ENCODE measurements at places on chromosomes 5 and 9.

- no peak for DNase-seq
Measured at GRCh38 chr5:72121780-72122445, 14.6 kb downstream of the MAP1B start.

- no peak for DNase-seq
Measured at GRCh38 chr9:676780-677438, 164.6 kb upstream of the DMRT1 start.

GRCh38 chr9:136438548-136439480, 831 bp downstream of the INPP5E start:
- DNase-seq, result peak; percentile 25

- DNase-seq, result no peak
Measured at GRCh38 chr9:91160599-91161464, 200.9 kb downstream of the AUH start.

DNA sequence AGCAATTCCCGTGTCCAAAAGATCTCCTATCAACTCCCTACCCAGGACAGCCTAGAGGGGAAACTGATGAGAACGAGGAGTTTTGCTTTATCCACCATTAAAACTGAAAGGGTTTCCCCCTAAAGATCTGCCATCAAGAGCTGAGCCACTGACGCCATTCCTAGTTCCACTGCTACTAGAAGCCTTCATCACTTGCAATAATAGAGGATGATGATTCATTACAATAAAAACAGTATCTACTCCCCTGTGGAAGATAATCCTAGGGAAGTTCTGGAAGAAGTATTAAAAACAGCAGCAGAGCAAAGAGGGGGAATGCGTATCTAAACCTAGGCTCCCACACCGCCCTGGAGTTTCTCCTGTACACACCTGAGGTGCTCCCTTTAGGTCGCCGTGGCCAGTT, 394.5 kb downstream of the BNC2 start:
- DNase-seq, result no peak

DNA sequence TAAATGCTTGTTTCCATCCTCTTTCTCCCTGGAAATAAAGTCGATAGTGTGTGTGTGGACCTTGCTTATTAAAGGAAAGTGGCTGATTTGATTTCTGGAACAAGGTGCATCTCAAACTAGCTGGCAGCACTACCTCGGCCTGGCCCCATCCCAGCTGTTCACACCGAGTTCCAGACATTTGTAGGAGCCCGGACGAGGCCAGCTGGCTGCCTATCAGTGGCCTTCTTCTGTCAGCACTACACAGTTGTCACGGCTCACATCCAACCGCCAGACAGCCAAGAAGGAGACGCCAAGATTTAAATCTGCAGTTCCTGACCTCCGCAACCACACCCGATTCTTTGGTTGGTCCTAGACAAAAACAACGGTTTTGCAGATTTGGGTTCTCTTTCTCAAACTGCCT, 63.6 kb downstream of the PALM2AKAP2 start:
- no peak for DNase-seq

DNA sequence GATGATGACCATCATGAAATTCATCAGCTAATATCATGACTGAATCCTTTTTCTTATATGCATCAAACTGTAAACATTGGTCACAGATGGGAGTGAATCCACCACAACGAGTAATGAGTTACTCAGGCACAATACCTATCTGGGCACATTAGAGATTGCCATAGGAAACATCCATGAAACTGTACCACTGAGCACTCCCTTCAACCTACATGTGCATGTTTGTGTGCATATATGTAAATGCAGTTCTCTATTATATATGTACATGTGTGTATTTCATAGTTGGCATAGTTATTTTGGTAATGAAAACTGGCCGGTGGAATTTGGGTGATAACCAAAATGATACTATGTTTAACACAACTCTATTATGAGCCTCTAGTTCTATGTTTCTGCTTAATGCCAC, 387.3 kb upstream of the ARRDC3 start:
- DNase-seq, result no peak

DNA sequence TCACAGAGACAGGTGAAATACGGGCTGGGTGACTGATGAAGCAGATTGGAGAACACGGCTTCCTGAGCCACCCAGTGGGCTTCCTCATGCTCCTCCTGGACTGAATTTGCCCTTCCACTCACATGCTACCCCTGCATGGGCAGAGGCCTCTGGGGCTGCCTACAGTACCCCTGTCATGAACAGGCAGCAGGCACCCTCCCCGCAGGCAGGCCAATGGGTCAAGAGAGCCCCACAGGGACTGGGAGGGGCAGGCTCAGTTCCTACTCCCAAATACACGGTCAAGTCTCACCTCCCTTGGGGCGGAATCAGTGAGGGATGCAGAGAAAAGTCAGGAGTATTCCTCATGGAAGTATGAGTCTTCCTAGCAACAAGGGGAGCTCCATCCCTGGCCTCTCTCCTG, 48.6 kb upstream of the ZBTB43 start:
- DNase-seq, result no peak

GRCh38 chr5:133432956-133433532, 179.3 kb downstream of the FSTL4 start:
- no peak for DNase-seq

All from stimulated activated CD8-positive, alpha-beta memory T cell treated with anti-CD3 and anti-CD28 coated beads, Interleukin-4, amount 100 ng/mL, for 1 hour (primary cell).